ENCODE measurements at places on chromosomes 1 and 21.

- no peak for DNase-seq
Measured at GRCh38 chr1:25564777-25565574, 21.6 kb downstream of the LDLRAP1 start.

DNA sequence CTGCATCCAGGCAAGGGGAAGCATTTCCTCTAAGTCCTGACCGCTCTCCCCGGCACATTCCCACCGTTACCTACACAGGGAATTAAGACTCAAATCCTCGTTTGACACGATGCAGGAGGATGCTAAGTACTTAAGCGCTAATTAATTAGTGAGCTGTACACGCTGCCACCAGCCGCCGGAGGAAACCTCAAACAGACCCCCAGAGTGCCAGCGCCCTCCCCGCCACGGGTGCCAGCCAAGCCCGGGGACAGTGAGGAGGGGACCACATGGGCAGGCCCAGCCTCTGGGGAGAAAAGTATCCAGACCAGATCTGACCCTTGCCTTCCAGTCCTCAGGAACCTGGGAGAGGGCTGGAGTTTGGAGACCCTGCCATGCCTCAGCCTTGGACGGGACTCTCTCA lies 17.4 kb upstream of the CASZ1 start:
- DNase-seq: no peak

- no peak for DNase-seq
Measured at GRCh38 chr1:223341121-223341520, 22.9 kb downstream of the SUSD4 start.

- no peak for DNase-seq
Measured at GRCh38 chr21:35138665-35139381, 89.7 kb upstream of the RUNX1 start.

GRCh38 chr1:18870957-18871356 lies 11.5 kb upstream of the TAS1R2 start:
- no peak for DNase-seq

DNA sequence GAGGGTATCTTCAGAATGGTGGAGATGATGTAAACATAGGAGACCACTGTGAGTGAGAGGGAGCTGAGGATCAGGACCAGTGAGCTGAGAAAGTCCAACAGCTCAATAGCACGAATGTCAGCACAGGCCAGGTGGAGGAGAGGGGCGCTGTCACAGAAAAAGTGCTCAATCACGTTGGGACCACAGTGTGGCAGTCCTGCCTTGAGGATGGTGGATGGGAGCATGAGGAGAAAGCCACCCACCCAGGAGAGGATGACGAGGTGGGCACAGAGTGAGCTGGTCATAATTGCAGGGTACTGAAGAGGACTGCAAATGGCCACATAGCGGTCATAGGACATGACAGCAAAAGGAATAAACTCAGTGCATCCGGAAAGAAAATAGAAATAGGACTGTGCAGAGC lies 8.1 kb downstream of the OR11L1 start:
- no peak for DNase-seq

DNA sequence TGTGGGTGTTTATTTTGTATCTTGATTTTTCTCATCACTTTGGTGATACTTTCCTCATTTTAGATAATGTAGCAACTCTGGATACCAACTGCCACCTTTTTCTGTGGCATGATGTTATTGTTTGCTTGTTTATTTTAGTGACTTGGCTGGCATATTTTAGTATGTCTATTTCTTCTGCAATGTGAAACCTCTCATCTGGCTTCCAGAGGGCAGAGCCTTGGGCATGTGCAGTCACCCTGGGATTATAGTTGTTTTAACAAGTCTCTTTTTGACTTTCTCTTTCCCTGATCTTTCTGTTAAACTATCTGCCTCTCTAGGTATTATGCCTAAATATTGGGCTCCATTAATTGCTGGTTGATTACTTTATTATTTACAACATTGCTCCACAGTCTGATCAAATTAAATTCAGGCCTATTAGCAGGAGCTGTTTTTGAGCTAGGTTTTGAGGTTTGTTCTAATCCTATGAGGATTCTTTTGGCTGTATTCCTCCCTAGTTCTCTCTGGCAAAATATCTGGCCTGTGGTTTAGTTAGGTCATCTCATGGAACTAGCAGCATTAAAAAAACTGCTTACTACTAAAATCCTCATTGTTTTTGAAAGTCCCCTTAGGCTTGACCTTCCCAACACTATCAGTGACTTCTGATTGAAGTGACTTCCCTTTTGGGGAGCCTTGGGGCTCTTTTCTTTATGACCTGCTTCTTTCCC lies 86.4 kb upstream of the FAM78B start:
- DNase-seq: no peak

DNA sequence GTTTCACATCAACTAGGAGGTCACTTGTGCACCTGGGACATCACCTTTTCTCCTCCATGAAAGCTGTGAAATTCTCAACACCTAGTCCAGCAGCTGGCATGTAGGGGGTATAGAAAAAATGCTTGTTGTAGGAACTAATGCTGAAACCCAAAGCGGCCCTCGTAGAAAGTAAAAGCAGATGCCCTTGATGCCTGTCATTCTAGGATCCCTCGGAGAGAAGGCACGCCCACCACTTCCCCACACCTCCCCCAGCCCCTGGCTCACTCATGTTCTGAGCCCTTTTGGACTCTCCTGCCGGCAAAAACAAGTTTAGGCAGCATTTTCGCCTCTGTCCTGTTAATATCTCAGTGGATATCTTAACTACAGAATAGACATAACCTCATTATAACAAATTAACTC lies 36.5 kb downstream of the RIPK4 start:
- no peak for DNase-seq

- DNase-seq: no peak
Measured at GRCh38 chr1:167105271-167106118, 11.6 kb downstream of the STYXL2 start.

DNA sequence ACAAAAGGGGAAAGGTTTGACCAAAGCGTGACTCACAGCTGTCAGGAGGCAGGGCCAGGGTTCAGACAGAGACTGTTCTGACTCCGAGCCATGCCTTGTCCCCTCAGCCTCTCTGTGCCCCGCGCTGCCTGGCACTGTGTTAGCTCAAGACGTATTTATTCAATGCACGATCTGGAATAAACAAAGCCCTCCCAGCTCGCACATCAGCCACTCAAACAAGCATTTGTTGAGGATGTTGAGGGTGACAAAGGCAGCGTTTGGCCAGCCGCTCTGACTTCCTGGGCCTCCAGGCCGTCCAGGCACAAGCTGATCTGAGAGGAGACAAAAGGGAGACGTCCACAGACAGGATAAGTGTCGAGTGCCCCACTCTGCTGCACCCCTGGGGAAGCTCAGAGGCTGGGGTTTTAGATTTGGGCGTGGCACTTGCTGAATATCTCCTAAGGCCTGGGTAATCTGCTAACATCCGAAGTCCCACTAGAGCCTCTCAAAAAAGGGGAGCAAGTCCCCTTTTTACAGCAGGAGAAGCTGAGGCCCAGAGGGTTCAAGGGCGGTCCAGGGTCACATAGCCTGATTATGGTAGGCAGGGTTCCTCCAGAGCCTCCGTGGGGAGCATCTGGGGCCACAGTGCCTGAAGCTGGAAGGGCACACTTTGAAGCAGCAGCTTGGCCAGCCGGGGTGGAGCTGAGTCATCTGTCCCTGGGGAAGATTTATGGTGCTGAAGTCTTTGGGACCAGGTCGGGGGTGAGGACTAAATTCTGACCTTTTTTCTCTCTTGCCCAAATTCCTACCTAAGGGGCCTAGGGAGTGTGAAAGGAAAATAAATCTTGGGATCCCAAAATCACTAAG lies 95.9 kb downstream of the SPSB1 start:
- DNase-seq: no peak

- DNase-seq: no peak
Measured at GRCh38 chr1:68473060-68473459, 23.3 kb upstream of the RPE65 start.

- no peak for DNase-seq
Measured at GRCh38 chr1:33683913-33684312, 180.0 kb upstream of the HMGB4 start.

- DNase-seq: no peak
Measured at GRCh38 chr1:223827193-223827663, 18.5 kb downstream of the TP53BP2 start.

- no peak for DNase-seq
Measured at GRCh38 chr1:56511364-56511763, 68.0 kb downstream of the PLPP3 start.

DNA sequence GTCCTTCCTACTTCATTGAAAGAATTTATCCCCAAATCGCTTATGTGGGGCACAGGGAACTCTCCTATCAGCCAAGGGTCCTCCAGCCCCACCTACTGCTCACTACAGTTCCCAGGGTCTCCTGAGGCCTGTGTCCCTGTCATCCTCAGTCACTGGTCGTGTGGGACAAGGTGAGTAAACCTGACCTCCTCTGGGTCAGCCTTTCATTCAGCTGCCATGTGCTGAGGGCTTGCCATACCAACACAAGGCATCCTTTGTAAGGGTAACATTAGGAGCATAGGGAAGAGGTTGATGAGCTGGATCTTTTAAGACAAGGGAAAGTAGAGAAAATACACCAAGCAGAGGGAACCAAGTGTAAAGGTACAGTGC lies 11.2 kb upstream of the SNAPIN start:
- no peak for DNase-seq

- no peak for DNase-seq
Measured at GRCh38 chr1:233442026-233442780, 114.7 kb downstream of the MAP3K21 start.

DNA sequence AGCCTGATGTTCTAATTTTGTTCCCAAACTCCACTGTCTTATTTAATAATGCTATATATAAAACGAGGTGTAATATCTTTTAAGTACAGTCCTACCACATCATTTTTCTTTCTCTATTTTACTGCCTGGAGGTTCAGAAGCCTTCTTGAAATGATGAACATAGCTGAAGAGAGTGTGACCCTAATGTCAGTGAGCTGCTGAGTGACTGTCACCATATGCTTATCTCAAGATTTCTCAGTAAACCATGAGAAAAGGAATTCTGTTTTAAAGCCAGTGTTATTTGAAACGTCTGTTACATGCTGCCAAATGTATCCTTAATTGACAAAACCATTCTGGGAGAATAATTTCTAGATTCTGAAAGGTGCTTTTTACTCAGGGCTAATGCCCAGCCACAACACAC lies 503.5 kb upstream of the TMPRSS15 start:
- no peak for DNase-seq

GRCh38 chr1:186255266-186255665 lies 119.8 kb downstream of the TPR start:
- no peak for DNase-seq

DNA sequence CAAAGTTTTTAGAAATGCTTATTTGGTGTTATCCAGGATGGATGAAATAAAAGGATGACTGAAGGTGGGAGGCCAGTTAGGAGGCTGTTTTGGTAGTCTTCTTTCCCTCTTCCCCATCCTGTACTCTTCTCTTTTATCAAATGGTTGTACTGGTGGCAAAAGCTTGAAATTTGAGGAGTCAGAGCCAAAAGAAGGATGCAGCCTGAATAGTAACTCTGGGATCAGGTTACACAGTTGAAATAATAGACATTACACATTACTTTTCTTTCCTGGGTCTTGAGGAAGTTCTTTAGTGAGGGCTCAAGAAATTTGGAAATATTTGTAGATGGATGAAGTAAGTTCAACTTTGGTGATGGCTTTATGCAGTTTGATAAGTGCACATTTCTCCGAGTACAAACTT lies 108.6 kb downstream of the GPR52 start:
- no peak for DNase-seq

DNA sequence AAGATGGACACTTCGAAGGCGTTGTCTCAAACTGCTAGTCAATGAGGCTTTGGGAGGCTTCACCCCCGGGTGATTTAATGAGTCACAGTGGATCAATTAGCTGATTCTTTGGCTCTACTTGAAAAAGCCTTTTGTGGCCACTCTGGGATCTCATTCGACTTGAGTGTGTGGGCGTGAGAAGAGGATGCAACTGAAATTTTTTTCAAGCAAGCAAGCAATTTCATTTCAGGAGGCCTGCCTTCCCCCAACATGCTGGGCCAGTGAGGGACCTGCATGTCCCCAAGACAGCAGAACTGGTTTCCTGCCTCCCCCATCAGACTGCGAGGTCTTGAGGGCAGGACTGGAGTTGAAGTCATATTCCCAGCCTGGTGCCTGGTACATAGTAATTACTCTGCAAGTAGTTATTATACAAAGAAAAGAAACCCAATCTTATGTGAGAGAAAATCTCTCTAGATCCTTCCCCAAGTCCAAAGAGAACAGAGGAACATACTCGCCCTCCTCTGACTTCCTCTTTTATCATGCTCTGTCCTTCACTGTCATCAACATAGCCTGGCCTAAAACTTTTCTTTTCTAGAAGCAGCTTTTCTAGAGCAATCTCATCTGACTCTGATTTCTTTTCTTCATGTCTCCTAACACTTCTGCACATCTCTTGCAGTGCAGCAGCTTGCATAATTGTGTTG lies 22.7 kb downstream of the SYT6 start:
- DNase-seq: no peak

DNA sequence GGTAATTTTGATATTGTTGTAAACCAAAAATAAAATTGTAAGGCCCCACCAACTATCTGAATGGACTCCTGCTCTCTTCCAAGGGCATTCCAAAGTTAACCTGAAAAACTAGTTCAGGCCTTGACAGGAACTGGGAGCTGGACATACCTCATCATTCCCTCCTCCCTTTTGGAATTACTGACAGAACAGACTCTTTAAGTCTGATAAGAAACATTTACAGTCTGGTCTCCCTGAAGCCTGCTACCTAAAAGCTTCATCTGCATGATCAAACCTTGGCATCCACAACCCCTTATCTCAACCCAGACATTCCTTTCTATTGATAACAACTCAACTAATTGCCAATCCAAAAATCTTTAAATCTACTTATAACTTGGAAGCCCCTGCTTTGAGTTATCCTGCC lies 123.8 kb downstream of the TLR5 start:
- DNase-seq: no peak

DNA sequence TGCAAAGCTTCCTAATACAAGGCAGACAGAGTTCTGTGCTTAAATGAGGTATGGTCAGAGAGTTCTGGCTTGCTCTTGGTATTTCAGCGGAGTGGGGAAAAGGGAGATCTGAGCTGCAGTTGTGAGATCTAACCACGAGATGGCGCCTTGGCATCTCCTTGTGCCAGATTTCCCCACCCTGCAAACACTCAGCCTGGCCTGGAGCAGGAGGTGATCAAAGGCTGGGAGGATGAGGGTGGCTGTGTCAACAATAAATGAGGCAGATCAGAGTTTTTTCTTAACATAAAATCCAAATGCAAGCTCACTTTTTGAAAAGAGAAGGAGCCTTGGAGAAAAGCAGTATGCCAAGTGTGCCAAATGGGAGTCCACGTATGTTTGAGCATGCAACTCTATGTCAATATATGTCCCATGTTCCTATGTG lies 4.1 kb upstream of the TFAP2E start:
- DNase-seq: peak; percentile 42
